EL (cell line): ENCODE measurements at places on chromosomes 12 and 14.

DNA sequence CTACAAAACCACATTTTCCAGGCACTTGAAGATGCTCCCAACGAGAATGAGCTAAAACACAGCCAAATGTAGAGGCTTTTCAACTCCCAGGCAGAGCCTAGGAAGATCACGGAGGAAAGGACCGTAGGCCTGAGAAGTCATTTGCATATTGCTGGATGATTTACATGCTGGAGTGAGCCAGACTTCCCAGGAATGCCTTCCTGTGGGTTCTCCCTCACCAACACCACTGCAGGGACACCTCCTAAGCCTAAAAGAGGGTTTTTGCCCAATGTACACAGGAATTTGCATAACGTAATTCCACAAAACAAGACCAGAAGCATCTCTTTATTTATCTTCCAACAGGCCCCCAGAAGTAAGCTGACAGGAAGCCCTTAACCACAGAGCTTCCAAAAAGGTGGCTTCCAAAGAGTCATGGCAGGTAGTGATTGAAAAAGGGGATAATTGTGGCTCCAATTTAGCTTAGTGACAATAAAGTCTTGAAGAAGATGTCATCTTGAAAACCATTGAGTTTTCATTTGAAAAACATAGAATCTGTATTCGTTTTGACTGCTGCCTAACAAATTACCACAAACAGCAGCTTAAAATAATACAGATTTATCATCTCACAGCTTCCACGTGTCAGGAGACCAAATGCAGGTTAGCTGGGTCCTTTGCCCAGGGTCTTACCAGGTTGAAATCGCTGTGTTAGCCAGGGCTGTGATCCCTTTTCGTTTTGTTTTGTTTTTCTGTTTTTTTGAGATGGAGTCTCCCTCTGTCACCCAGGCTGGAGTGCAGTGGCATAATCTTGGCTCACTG lies 116.2 kb downstream of the EGLN3 start:
- DNase-seq, result no peak

GRCh38 chr14:103806805-103807204 lies 40.6 kb downstream of the PPP1R13B start:
- no peak for DNase-seq

GRCh38 chr12:93098077-93098476 lies 169.0 kb upstream of the EEA1 start:
- DNase-seq, result peak; percentile 57

DNA sequence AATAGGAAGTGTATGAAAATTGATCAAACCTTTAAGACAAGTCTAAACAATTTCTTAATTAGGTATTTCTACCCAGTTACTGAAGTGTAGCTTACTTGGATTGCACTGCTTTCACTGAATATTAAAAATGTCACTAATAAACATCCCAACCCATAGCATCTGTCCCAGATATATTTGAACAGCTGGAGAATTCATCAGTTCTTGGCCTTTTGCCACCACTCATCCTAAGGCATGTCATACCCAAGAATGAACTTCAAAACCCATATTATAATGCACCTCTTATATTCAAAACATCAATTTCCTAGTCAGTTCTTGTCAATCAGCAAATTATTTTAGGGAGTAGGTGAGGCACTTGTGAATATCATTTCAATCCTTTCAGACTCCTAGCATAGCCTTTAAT lies 392.3 kb downstream of the PAWR start:
- no peak for DNase-seq

- no peak for DNase-seq
Observed at GRCh38 chr12:132173135-132174014, 29.1 kb downstream of the NOC4L start.

- DNase-seq, result no peak
Observed at GRCh38 chr12:57063991-57064685, 14.2 kb upstream of the MYO1A start.

- peak; percentile 77 for DNase-seq
Observed at GRCh38 chr14:76784881-76785280, 23.6 kb downstream of the VASH1 start.

- no peak for DNase-seq
Observed at GRCh38 chr12:130316251-130316650, 21.4 kb upstream of the PIWIL1 start.

DNA sequence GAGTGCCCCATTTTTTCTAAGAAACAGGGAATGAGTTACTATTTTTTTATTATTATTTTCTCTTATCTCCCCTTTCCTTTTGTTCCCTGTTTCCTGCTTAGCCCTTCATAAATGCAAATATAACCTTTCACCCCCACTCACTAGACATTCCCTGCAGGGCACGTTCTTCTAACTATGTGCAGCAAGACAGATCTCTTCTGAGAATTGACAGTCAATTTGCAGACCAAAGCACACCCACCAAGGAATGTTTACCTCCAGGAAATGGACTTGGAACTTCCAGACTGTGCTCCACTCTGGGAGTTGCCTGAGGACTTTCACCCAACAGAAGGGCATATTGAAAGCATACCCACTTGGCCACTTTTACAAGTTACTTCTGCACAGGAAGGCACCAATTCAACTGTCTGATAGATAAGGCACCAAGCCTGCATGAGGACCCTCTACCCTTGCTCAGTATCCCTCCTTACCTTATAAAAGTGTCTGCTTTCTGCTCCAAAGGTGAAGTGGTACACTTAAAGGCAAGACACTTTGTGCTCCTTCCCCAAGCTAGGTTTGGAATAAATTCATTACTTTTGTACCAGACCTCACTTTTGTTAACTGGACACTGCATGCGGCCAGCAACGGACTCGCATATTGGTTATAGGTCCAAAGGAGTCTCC lies 6.5 kb downstream of the TAS2R19 start:
- DNase-seq, result no peak

DNA sequence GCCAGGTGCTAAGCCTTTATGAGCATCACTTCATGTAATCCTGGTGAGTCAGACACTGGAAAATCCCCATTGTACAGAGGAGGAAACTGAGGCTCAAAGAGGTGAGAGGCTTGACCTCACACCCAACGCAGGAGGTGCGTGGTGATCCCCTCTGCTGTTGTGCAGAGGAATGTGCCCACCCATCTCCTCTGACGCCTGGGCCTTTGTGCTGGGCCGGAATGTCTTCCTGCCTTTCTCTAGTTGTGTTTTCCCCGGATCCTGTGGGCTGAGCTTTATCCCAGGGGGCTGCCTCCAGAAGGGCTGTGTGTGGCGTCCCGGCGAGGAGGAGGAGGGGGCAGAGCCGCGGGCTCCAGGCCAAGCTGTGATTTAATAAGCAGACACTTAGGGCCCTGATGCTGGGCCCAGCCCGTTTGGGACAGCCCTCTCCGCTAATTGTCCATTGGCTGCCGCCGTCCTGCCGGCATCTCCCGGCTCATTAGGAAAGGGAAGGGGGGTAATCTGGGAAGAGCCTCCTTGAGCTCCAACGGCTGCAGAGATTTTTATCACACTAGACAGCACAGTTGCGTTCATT lies 653.6 kb downstream of the MED13L start:
- DNase-seq, result no peak

DNA sequence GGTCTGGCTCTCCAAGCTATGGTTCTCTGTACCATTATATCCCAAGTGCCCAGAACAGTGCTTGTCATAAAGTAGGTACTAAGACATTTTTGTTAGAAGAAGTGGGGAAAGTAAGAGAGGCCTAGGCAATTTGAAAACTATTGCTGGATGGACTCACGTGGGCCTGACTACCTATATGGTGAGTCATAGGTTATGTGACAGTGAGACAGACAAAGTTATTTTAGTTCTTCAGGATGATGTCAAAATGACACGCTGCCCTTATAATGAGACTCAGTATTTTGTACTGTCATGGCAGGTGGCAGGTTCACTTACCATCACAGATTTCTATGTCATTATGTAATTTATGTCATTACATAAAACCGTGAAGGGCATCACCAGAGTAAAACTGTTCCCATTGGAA lies 53.1 kb downstream of the PARP11 start:
- peak; percentile 50 for DNase-seq

DNA sequence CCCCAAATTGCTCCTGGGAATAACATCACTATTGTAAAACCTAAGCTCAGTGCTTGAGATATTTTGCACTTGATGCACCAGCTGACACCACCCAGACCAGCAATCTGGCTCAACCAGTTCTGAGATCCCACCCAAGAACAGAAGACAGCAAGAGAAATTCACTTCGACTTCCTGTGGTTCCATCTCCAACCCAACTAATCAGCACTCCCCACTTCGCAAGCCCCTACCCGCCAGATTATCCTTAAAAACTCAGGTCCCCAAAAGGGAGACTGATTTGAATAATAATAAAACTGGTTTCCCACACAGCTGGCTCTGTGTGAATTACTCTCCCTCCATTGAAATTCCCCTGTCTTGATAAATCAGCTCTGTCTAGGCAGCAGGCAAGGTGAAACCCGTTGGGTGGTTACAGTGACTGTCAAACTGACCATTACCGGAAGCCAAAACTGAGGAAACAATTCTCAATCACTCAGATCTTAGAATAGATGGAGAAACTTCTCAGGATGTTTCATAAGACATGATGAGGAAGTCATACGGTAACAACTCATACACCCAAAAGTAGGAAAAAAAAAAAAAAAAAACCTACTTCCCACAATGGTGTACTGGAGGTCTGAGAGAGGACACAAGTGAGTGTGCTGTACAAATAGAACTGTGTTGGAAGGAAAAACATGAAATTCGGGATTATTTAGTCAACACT lies 92.4 kb downstream of the TMTC1 start:
- no peak for DNase-seq

DNA sequence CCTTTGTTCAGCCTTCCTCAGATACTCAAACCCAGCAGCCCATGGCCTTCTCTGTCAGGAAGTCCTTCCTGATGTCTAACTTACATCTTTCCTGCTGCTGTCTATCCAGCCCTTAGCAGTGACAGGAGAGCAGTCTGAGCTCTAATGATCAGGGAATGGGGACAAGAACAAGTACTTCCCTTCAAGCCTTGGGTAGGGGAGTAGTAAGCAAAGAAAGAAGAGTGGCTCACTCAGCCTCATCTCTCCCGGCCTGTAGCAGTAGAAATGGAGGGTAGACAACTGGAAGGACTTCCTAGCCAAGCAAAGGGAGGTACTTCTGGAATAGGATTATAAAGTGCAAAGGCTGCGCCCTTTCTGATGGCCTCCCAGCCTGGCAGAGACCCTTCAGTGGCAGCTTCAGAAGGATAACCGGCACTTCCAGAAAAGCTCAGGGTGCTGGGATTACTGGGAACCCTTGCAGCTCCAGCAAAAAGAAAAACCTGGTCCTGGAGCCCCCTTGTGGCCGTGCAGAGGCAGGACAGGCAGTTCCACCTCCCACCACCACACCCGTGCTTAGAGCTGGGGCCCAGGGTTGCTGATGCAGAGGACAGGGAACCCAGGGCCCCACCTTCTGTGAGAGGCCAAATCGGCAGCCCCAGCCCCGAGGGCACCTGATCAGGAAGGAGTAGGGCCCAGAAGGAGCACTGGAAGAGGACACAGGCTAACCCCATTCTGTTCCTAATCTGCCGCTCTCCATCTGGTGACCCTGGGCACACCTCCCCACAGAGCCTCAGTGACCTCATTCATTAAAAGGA lies 12.4 kb upstream of the SMUG1 start:
- peak; percentile 78 for DNase-seq

DNA sequence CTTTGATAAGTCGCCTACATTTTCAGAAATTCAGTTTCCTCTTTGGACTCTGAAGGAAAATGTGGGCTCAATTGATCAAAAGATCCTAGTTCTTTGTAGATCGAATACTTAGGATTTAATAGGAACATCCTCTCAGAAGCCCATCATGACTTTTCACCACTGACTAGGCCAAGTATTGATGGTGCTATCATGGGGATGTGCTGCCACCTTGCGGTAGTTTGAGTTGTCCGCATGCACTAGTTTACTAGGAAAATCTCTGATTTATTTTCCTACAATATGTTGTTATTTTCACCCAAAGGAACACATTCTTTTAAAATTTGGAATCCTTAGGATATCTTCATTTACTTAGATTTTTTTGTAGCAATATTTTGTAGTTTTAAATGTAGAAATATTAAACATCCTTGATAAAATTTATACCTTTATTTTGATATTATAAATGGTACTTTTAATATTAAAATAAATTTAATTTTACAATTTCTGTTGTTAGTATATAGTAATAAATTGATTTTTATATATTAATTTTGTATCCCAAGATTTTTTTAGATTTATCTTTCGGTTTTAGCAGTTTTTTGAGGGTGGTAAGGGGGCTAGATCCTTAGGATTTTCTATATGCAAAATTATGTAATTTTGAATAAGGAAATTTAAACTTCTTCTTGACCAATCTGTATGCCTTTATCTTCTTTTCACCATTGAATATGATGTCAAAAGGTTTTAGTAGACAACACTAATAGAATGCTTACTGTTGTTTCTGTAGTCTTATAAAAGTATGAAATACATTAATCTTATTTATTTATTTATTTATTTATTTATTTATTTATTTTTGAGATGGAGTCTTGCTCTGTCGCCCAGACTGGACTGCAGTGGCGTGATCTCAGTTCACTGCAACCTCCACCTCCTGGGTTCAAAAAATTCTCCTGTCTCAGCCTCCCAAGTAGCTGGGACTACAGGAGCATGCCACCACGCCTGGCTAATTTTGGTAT lies 52.9 kb upstream of the OR9K2 start:
- DNase-seq, result peak; percentile 61

- no peak for DNase-seq
Observed at GRCh38 chr12:43155376-43155775, 396.6 kb downstream of the ADAMTS20 start.

- DNase-seq, result no peak
Observed at GRCh38 chr12:74292351-74293194, 245.1 kb upstream of the ATXN7L3B start.
